ENCODE measurements at places on chromosomes 6 and 20. TPM values are rescaled to one million over a fixed set of nuclear protein-coding genes. Genes with fewer than 3 reads are reported as not detected.

The HLA-DPB1 gene
- 19.6 TPM for total RNA-seq

The PKIB gene
- 4.4 TPM for total RNA-seq

The DDO gene
- 1.3 TPM for total RNA-seq

The JPH2 gene
- 11.3 TPM for total RNA-seq

The CEP250 gene
- total RNA-seq: 23.1 TPM

The MACROD2 gene
- total RNA-seq: 17.6 TPM

The NR2E1 gene
- not detected for total RNA-seq

GRCh38 chr6:116922853-116923548, 46.0 kb downstream of the RFX6 start:
- no peak for DNase-seq

DNA sequence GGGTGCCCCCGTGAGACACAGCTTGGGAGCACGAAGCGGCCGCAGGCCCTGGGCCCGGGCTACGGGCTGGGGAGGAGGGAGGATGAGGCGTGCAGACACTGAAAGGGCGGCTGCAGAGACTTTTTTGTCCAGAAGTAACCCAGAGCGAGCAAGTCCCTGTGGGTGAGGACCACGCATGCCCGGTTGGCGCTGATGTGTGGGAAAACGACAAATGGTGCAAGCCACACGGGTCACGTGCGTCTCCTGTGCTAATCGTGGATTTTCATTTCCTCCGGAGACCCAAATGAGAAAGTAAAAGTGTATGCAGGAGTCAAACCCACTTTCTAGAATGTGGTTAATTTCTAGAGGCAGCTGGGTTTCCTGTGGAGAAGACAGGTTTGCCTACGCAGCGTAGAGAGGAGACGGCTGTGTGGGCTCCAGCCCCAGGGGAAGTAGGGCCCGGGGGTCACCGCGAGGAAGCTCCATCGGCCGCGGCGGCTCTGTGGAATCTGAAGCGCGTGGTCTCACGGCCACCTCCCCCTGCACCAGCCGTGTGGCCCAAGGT, 19.0 kb downstream of the DLL1 start:
- no peak for DNase-seq

GRCh38 chr20:15297059-15297875, 959.9 kb upstream of the FLRT3 start:
- DNase-seq: no peak

GRCh38 chr6:159257846-159258245, 88.6 kb downstream of the FNDC1 start:
- DNase-seq: no peak

DNA sequence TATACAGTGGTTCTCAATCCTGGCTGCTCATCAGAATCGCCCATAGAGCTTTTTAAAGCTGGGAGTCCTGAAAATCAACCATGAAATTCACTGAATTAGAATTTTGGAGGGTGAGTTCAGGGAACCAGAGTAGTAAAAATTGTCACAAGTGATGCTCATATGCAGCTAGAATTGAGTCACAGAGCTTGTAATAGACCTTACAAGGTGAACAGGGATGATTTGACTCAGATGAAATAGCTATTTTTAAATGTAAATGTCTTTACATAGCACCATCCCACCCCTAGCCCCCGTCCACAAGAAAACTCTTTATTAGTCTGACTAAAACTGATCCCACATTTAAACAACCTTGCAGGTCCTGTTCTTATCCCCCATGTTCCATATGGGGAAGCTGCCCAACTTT, 531.7 kb downstream of the LMBRD1 start:
- DNase-seq: no peak

GRCh38 chr20:57478176-57478575, 46.8 kb downstream of the CTCFL start:
- no peak for DNase-seq

DNA sequence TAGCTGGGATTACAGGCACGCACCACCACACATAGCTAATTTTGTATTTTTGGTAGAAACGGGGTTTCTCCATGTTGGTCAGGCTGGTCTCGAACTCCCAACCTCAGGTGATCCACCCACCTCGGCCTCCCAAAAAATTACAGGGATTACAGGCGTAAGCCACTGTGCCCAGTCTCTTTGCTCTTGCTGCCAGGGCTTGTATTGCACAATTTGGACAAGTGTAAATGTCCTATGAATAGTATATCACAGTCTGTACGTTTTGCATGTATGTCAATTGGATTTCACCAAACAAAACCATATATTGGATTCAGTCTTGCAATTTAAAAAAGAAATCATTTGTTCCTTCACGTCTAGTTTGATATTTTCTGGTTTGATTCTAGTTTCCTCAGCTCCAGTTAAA, 2.1 kb upstream of the DOK5 start:
- no peak for DNase-seq

GRCh38 chr6:49982046-49982445, 12.6 kb upstream of the DEFB113 start:
- no peak for DNase-seq

DNA sequence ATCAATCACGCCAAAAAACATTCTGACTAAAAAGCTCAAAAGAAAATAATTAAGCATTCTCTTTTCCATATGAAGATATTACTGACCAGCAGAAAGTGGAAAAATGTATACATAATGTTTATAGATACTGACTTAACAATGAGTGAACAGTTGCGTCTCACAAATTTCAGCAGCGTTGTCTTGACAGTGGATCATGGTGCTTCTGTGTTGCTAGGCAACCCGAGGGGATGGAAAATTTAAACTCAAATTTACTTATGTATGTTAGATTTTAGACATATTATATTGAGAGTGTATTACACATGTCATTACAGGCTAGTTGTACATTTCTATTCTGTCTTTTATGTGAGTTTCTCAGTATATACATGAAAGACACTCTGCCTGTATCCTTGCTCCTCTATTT, 110.2 kb downstream of the LAMA2 start:
- no peak for DNase-seq

GRCh38 chr6:113359155-113360140, 497.7 kb upstream of the MARCKS start:
- no peak for DNase-seq

- DNase-seq: no peak
Measured at GRCh38 chr6:158609455-158610155, 34.9 kb downstream of the DYNLT1 start.

DNA sequence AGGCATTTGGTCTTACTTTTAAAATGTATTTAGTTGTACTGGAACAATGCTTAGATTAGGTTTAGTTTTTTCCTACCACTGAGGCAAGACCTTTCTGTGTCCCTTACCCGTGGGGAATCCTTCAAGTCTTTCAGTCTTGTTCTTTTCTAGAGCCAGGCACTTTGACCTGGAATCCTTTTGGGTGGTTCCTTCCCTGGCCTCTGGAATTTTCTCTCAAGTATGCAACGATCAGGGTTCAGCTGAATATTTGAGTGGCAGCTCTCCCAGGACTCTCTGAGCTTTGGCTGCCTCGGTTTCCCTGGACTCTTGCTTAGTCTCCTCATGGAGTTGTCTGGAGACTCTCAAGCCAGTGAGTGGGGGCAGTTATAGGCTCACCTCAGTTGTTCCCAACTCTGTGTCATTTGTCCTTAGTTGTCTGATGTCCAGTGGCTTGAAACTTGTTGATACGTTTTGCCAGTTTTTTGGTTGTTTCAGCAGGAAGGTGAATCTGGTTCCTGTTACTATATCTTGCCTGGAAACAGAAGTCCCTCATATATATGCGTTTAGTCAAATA, 118.1 kb downstream of the QKI start:
- DNase-seq: no peak

DNA sequence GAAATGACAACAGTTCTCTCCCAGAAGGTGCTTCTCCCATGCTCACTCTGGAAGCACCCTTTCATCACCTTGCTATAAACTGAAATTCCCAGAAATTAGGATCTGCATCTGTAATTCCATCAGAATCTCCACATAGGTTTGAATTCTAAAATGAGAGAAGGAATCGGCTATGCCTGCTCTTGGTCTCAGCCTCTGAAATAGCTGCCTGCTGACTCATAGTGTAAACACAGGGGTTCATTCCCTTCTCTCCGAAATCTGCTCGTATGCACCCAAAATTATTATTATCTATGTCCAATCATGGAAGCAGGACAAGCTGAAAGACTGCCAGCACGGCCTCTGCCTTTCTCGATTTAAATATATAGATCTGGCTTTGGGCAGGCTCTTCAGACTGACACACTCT, 74.6 kb upstream of the TAB2 start:
- no peak for DNase-seq

GRCh38 chr6:145212813-145213212, 522.5 kb downstream of the EPM2A start:
- no peak for DNase-seq

DNA sequence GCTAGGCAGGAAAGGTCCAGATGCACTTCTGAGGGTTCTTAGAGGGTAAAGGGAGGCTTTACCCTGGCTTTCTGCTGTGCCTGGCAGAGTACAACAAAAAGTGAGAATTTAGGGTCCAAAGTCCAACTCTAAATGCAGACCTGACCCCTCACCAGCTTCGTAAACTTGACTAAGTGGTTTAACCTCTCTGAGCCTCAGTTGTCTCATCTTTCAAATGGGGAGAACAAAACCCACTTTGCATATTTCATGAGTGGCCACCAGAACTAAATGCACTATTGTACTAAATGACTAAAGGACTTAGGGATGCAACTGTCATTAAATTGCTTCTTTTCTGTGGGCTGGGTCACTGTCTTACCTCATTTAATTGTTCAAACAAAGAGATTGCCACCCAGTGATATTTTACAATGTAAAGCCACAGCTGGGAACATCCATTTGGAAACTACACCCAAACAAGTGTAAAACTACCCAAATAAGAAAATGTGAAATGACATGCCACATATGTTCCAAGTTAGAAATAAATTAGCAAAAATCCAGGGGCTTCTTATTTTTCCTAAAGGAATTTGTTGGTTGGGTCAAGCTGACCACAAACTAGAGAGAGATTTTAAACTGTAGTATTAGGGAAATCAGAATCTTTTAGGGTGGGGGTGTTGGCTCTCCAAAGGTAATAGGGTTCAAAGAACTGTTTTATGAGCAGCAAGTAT, 48.3 kb upstream of the RIN2 start:
- DNase-seq: no peak

DNA sequence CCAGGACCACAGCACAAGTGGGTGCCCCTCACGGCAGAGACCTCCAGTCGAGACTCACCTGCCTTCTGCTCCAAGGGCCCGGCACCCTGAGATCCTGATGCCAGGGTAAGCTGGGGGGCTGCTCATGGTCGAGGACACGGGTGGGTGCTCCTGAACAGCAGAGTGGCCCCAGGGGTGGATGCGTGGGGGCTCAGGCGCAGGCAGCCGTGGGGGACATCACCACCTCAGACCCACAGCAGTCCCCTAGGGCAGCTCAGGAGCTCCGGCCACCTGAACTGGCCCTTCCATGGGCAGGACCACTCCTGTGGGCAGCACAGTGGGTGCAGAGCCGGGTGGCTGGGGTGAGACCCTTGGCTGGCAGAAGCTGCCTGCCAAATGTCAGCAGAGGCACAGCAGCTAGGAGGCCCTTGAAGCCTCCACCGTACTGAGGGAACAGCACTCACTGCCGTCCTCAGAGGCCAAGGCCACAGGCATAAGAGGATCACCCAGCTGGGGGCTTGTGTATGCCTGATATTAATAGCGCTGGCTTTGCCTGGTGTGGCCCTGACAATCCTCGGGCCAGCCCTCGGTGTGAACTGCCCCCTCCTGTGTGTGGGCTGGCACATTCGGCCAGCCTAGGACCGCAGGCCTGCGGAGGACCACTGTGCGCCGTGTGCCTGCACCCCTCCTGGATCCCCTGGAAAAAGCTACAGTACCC, 5.4 kb downstream of the UCKL1 start:
- DNase-seq: no peak

GRCh38 chr20:4720977-4721349, 746 bp upstream of the PRND start:
- DNase-seq: no peak

GRCh38 chr6:155654474-155654873, 198.8 kb upstream of the NOX3 start:
- no peak for DNase-seq

DNA sequence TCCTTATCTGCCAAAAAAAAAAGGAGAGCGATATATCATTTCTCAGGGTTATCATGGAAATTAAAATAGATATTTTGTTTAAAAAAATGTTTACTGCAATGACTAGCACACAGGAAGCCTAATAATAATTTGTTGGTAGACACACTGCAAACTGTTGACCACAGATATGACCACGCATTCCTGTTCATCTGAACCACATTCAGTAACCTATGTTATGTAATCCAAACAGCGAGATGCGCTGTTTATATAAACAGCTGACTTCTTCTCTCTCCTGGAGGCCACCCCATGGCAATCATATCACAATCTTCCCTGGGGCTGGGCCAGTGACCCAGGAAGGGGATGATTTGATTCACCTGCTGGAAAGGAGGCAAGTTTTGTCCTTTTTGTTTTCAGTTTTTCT, 129.3 kb upstream of the UST start:
- no peak for DNase-seq

DNA sequence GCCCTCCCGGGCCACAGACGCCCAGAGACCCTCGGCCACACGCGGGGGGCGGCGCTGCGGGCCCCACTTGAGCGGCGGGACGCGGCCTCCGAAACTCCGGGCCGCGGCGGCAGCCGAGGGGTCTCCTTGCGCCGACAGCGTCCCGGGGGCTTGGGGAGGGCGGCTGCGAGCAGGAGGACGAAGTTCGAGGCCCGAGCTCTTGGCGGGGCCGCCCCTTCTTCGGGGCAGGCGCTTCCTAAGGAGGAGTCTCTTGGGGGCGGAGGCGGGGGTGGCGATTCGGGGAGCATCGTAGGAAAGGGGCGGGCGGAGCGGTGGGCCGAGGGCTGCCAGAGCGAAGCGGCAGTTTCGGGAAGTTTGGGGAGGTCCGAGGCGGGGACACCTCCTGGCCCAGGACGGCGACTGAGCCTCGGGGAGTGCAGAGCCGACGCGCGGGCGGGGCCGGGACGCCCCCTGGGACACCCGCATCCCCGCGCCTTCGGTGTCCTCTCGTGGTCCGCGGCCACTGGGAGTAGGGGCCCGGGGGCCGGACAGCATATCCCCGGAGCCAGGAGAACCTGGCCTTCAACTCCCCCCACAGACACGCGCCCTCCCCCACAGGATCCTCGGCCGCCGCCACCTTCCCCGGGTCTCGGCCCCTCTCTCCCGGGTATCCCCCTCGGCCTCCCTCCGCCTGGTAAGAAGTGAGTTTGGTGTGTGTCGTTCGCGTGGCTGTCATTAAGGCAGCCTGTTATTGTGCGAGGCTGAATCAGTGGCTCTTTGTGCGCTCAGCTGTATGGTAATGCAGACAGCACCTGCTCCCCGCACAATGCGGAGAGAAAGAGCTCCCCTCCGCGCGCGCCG, 613 bp upstream of the DLL1 start:
- peak; percentile 15 for DNase-seq

GRCh38 chr6:170160031-170160627, 130.7 kb downstream of the DLL1 start:
- no peak for DNase-seq

GRCh38 chr6:22145823-22146677, 150.8 kb downstream of the PRL start:
- peak; percentile 92 for DNase-seq

All from skin of body (tissue), 3 donors.